ENCODE measurements at places on chromosomes 3 and 15. TPM values are rescaled to one million over a fixed set of nuclear protein-coding genes. Genes with fewer than 3 reads are reported as not detected.
A peak's percentile ranks its signal among the peaks of the same experiment; 100 is the strongest.

DNA sequence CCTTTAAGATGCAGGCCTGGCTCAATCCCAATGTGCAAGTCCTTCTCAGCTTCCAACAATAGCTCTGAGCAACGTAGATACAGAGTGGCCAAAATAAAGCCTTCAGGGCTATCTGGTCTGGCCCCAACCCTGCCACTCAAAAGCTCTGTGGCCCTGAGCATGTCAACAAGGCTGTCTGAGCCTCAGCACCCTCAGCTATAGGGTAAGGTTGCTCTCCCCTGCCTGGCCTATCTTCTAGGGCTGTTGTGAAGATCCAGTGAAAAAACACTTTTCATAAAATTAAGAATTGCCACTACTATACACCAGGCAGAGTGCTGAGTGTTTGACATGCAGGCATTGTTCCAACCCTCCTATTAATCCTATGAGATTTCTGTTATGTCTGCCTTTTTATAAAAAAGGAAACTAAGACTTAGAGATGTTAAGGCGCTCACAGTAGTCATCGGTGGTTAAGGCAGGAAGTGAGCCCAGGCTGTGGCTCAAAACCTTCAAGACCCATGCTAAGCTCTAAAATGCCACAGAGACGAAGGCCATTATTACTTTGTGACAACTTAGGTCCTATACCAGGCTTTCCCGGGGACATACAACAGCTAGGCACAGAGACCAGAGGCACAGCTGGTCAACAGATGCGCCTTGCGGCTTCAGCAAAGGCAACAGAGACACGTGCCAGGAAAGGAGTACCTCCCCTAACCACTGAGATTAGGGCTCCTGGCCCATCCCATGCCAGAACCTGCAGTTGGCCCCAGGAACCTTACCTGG, 5.1 kb downstream of the POLG start:
- peaks cover 37% of the 10 kb centered on the region for H3K4me1 ChIP-seq
- H3K27ac ChIP-seq: no peak overlapping the region
- DNase-seq: no peak
- no peaks in the 10 kb centered on the region for H3K27me3 ChIP-seq
- no peak overlapping the region for H3K4me3 ChIP-seq

DNA sequence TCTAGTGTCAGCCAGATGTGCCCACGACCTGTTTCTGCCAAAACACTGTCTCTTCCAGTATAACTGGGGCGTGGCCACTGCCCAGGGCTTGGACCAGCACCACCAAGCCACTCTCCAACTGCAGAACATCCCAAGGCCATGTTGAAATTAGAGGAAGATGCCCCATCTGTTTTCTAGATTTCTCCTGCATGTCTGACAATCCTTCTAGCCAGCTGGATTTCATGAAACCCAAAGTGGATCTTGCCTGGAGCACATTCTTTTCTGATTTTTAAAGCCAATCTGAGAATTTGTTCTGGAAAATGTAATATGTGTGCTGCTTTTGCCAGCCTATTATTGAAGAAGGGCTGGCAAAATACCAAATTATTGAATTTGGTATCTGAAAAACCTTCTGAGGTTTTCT, 182.5 kb downstream of the SLCO3A1 start:
- H3K4me3 ChIP-seq: no peak overlapping the region
- DNase-seq: no peak
- no peak overlapping the region for H3K27ac ChIP-seq
- H3K36me3 ChIP-seq: no peaks in the 10 kb centered on the region

DNA sequence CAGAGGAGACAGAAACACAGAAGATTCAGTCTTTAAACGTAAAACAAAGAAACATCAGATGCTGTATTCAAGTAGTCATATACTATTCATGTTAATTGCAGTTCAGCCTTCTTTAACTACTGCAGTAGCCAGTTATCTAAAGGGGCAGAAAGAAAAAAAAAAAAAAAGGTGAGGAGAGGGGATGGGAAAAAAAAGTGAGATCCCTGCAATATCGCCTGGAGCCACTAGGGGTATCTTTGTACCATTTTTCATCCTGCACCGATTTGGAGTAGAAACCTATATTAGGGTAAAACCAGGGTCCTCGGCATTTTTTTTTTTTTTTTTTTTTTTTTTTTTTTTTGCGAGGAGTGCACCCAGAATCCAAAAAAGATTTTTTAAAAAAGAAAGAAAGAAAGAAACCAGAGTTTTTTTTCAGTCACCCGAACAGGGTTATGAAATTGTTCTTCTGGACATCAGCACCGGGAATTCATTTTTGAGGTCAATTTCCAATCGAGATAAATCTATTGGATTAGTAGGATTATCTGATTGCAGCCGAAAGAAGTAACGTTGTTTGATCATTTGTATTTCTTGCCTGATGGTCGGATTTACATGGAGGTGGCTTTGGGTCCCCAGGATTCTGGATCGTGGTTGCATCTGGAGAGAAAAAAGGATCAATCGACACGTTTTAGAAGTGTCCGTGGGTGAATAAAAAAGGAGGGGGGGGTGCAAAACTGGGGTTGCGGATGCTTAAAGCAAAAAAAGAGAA, 186.7 kb downstream of the NLGN1 start:
- H3K4me1 ChIP-seq: peaks cover 4% of the 10 kb centered on the region
- peaks cover 9% of the 10 kb centered on the region for H3K27me3 ChIP-seq
- H3K27ac ChIP-seq: no peak overlapping the region
- H3K36me3 ChIP-seq: no peaks in the 10 kb centered on the region
- H3K4me3 ChIP-seq: peak overlapping the region; percentile 36
- DNase-seq: no peak

GRCh38 chr15:57704441-57704840, 2.1 kb upstream of the POLR2M start:
- peaks cover 6% of the 10 kb centered on the region for H3K36me3 ChIP-seq
- H3K27me3 ChIP-seq: no peaks in the 10 kb centered on the region
- no peak for DNase-seq
- no peak overlapping the region for H3K4me3 ChIP-seq
- H3K27ac ChIP-seq: no peak overlapping the region

- H3K4me3 ChIP-seq: no peak overlapping the region
- H3K36me3 ChIP-seq: peaks cover 15% of the 10 kb centered on the region
- H3K4me1 ChIP-seq: peaks cover 42% of the 10 kb centered on the region
- DNase-seq: no peak
- H3K27ac ChIP-seq: no peak overlapping the region
Observed at GRCh38 chr15:66714543-66714981, 12.5 kb downstream of the SMAD6 start.

DNA sequence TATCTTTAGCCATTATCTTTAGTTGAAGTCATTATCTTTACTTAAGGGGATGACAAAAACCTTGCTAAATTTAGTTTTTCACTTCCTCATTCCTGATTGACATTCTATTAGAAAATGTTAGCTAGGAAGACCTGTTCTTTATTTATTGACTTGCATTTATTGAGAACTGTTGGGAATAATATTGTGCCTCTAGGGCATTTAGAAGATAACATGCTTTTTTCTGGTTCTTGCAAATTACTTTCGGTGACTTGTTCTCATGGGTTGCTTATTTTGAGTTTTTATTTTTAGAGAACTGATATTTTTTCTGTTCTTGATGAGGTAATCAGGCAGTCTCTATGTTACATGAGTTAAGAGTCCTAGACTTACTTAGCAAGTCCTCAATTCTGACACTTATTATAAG, 48.3 kb upstream of the CTDSPL start:
- DNase-seq: no peak
- H3K36me3 ChIP-seq: no peaks in the 10 kb centered on the region
- H3K27ac ChIP-seq: no peak overlapping the region
- H3K27me3 ChIP-seq: no peaks in the 10 kb centered on the region
- no peak overlapping the region for H3K4me3 ChIP-seq
- peaks cover 15% of the 10 kb centered on the region for H3K4me1 ChIP-seq

GRCh38 chr3:138493804-138494606, 59.6 kb downstream of the ESYT3 start:
- no peak overlapping the region for H3K27ac ChIP-seq
- H3K36me3 ChIP-seq: peaks cover under 1% of the 10 kb centered on the region
- DNase-seq: no peak
- H3K27me3 ChIP-seq: no peaks in the 10 kb centered on the region
- H3K4me3 ChIP-seq: no peak overlapping the region

- H3K27ac ChIP-seq: no peak overlapping the region
- no peak overlapping the region for H3K4me3 ChIP-seq
- H3K27me3 ChIP-seq: no peaks in the 10 kb centered on the region
- no peaks in the 10 kb centered on the region for H3K36me3 ChIP-seq
- no peaks in the 10 kb centered on the region for H3K4me1 ChIP-seq
Observed at GRCh38 chr3:140363801-140364200, 314.1 kb upstream of the TRIM42 start.

- no peak for DNase-seq
- H3K27ac ChIP-seq: no peak overlapping the region
- no peak overlapping the region for H3K4me3 ChIP-seq
- H3K36me3 ChIP-seq: no peaks in the 10 kb centered on the region
- peaks cover 5% of the 10 kb centered on the region for H3K4me1 ChIP-seq
- no peaks in the 10 kb centered on the region for H3K27me3 ChIP-seq
Observed at GRCh38 chr3:170815340-170815739, 54.7 kb downstream of the RPL22L1 start.

GRCh38 chr3:100023595-100023994, 90.7 kb downstream of the FILIP1L start:
- no peaks in the 10 kb centered on the region for H3K27me3 ChIP-seq
- H3K4me1 ChIP-seq: no peaks in the 10 kb centered on the region
- no peaks in the 10 kb centered on the region for H3K36me3 ChIP-seq
- DNase-seq: no peak
- no peak overlapping the region for H3K27ac ChIP-seq
- no peak overlapping the region for H3K4me3 ChIP-seq

- H3K27me3 ChIP-seq: no peaks in the 10 kb centered on the region
- no peak overlapping the region for H3K27ac ChIP-seq
- no peaks in the 10 kb centered on the region for H3K4me1 ChIP-seq
- DNase-seq: no peak
- no peak overlapping the region for H3K4me3 ChIP-seq
- H3K36me3 ChIP-seq: no peaks in the 10 kb centered on the region
Observed at GRCh38 chr3:49151610-49152009, 14.5 kb downstream of the CCDC71 start.

- peak overlapping the region; percentile 36 for H3K27ac ChIP-seq
- no peak overlapping the region for H3K4me3 ChIP-seq
- DNase-seq: no peak
- no peaks in the 10 kb centered on the region for H3K27me3 ChIP-seq
- H3K4me1 ChIP-seq: peaks cover 70% of the 10 kb centered on the region
- no peaks in the 10 kb centered on the region for H3K36me3 ChIP-seq
Observed at GRCh38 chr3:12963922-12964701, 109.1 kb downstream of the IQSEC1 start.

DNA sequence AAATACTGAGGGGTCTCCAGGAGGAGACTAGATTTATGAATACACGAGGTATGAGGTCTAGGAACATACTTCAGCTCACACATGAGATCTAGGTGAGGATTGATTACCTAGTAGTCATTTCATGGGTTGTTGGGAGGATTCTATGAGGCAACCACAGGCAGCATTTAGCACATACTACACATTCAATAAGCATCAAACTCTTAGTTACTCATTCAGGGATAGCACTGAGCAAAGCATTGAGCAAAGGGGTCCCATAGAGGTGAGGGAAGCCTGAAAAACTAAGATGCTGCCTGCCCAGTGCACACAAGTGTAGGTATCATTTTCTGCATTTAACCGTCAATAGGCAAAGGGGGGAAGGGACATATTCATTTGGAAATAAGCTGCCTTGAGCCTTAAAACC, 4.5 kb downstream of the CCR5 start:
- no peak overlapping the region for H3K4me3 ChIP-seq
- no peak overlapping the region for H3K27ac ChIP-seq
- no peaks in the 10 kb centered on the region for H3K36me3 ChIP-seq
- H3K4me1 ChIP-seq: peaks cover 16% of the 10 kb centered on the region
- DNase-seq: no peak

- H3K4me3 ChIP-seq: no peak within 1 kb of the TSS
- H3K27me3 ChIP-seq: no peaks in the 10 kb centered on the region
- no peak for DNase-seq
- H3K4me1 ChIP-seq: no peaks in the 10 kb centered on the region
- H3K27ac ChIP-seq: no peak within 1 kb of the TSS
Observed at GRCh38 chr3:159069091-159069490, 267.2 kb downstream of the MFSD1 start.

- H3K27me3 ChIP-seq: no peaks in the 10 kb centered on the region
- peaks cover 28% of the 10 kb centered on the region for H3K36me3 ChIP-seq
- no peak overlapping the region for H3K27ac ChIP-seq
- DNase-seq: no peak
- H3K4me3 ChIP-seq: no peak overlapping the region
Observed at GRCh38 chr3:47394140-47394870, 13.5 kb downstream of the PTPN23 start.

- H3K27me3 ChIP-seq: no peaks in the 10 kb centered on the region
- H3K36me3 ChIP-seq: no peaks in the 10 kb centered on the region
- H3K4me1 ChIP-seq: no peaks in the 10 kb centered on the region
Observed at GRCh38 chr15:82944821-82945220, 7.7 kb downstream of the HOMER2 start.

DNA sequence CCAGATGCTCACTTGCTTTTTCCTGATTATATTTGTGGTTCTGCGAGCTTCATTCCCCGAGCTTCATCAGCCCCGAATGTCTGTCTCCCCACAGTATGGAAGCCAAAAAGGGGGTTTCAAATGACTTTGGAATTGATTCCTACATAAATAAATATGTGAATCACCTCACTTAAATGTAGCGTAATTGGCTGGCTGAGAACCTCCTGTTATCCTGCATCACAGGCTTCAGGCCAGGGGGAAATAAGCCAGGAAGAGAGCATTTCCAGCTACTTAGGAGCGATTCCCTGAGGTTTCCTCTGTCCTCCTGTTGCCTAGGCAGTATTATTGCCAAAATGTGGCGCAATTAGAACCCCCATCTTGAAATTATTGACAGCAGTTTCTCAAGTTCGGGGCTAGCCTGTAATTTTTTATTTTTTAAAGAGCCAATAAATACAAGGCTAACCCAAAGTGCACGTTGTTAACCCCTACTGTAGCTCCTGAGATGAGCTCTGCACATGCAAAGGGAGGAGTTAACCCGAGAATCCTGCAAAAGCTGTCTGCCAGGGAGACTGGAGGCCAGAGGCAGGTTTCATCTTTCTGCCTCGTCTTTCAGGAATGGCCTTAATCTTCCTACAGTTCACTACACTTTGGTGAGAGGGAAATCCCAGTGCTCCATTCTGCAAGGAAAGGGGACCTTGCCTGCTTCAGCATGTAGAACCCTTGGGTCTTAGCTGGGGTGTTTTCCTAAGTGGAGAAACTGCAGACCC, 148.2 kb downstream of the ADAMTS9 start:
- H3K36me3 ChIP-seq: peaks cover 16% of the 10 kb centered on the region
- peaks cover 5% of the 10 kb centered on the region for H3K4me1 ChIP-seq
- no peak overlapping the region for H3K27ac ChIP-seq
- no peaks in the 10 kb centered on the region for H3K27me3 ChIP-seq
- H3K4me3 ChIP-seq: no peak overlapping the region
- no peak for DNase-seq

- H3K4me1 ChIP-seq: no peaks in the 10 kb centered on the region
- H3K36me3 ChIP-seq: no peaks in the 10 kb centered on the region
- no peak overlapping the region for H3K27ac ChIP-seq
- DNase-seq: no peak
- H3K27me3 ChIP-seq: no peaks in the 10 kb centered on the region
Observed at GRCh38 chr15:45885801-45886200, 251.0 kb downstream of the SQOR start.

The ZNF502 gene
- 4.1 TPM for total RNA-seq

The TMEM207 gene
- total RNA-seq: not detected

The PPARG gene
- total RNA-seq: 80.7 TPM

The CDV3 gene
- 184 TPM for total RNA-seq

The ACVR2B gene
- 6.6 TPM for total RNA-seq
